ENCODE measurements at places on chromosomes 2 and 18. TPM values are rescaled to one million over a fixed set of nuclear protein-coding genes. Genes with fewer than 3 reads are reported as not detected.

Gene TCF4
- total RNA-seq: 221 TPM

Gene CFAP53
- total RNA-seq: 1.1 TPM

Gene CXCR1
- total RNA-seq: 1.4 TPM

Gene IL1F10
- not detected for total RNA-seq

Gene CPO
- not detected for total RNA-seq

Gene ST8SIA3
- 0.06 TPM for total RNA-seq

Gene CHRND
- 5.5 TPM for total RNA-seq

Gene SCN3A
- 0.76 TPM for total RNA-seq

Gene RAB27B
- total RNA-seq: 4.6 TPM

Gene CCL20
- total RNA-seq: 1.3 TPM

Gene R3HDM1
- total RNA-seq: 18.9 TPM

Gene MAP4K4
- total RNA-seq: 69.7 TPM

Gene LINC00305
- total RNA-seq: 0.64 TPM

Gene RABL2A
- total RNA-seq: 18.6 TPM

Gene EVX2
- total RNA-seq: not detected

Gene TRIM54
- total RNA-seq: 10.4 TPM

Gene HOXD12
- 0.23 TPM for total RNA-seq

Gene AQP12B
- 0.58 TPM for total RNA-seq

Gene GKN2
- 0.53 TPM for total RNA-seq

Gene ATP6V1C2
- 7.6 TPM for total RNA-seq

Gene CUL3
- 55.5 TPM for total RNA-seq

Gene CHRNG
- total RNA-seq: 9.5 TPM

Gene NPAS2
- total RNA-seq: 9.3 TPM

Gene ATG16L1
- 38.8 TPM for total RNA-seq

Gene RNF138
- total RNA-seq: 37.1 TPM

Gene ACADL
- total RNA-seq: 16.1 TPM

Gene HOXD1
- total RNA-seq: 5.5 TPM

Gene CTNNA2
- 2.3 TPM for total RNA-seq

Gene EMILIN2
- total RNA-seq: 23.2 TPM
